ENCODE measurements at places on chromosomes 3 and 15.

DNA sequence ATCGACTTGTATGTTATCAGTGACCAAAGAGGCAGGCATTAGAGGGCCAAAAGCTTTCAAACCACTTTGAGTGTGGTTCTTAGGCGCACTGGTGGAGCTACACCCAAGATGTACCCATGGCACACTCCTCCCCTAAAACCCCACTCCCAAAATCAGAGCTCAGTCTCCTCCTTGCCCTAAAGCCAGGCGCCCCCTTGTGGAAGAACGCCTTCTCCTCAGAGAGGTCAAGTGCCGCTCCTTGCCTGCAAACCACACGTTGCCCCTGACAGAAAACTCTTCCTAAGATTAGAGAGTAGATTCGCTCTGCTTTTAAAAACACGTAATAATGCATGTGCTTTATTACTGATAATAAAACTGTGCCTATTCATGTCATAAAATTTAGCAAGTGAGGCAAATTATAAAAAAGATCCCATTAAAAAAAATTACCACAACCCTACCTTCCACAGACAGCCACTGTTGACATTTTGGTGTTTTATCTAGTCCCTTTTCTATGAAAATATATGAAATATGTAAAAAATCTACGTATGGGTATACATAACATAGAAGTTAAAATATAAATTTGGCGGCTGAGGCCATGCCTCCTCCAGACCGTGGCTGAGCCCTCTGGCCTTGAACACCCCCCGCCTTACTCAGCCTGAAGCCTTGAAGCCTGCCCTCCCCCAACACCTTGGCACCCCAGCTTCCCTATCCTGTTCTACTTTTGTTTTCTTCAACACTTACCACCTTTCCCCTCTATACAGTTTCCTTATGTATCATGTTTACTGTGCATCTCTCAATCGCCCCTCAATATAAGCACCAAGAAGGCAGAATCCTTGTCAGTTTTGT is 33.5 kb downstream of the BCL2L10 start:
- peak; percentile 73 for DNase-seq

- DNase-seq: no peak
Measured at GRCh38 chr3:171393032-171393744, 67.0 kb downstream of the TNIK start.

GRCh38 chr15:25727867-25728600 is 135.1 kb downstream of the ATP10A start:
- DNase-seq: no peak

DNA sequence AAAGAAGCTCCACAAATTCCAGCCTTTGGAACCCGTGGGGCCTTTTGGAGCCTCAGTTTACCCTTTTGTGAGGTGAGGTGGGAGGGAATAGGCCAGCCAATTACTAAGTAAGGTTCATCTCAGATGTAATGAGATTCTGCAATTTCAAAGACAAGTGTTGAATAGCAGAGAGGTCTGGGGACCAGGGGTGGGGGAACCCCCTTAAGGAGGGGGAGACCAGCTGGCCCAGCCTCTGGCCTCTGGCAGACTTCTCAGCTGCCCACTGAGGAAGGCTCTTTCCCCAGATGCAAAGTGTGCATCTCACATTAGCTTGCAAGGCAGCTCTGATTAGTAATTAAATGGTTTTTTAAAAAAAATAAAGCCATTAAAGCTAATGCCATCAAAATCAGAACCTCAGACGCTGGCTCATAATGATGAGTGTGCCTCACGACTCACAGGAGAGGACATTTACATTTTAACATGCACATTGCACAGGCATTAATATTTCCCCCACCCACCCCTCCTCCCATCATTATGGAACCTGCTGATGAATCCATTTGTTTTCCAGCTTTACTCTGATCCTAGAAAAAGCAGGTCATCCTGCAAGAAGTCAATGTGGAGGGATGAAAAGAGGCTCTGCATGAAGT is 176.7 kb upstream of the TLE3 start:
- DNase-seq: no peak

GRCh38 chr15:57031605-57032004 is 113.2 kb downstream of the TCF12 start:
- no peak for DNase-seq

DNA sequence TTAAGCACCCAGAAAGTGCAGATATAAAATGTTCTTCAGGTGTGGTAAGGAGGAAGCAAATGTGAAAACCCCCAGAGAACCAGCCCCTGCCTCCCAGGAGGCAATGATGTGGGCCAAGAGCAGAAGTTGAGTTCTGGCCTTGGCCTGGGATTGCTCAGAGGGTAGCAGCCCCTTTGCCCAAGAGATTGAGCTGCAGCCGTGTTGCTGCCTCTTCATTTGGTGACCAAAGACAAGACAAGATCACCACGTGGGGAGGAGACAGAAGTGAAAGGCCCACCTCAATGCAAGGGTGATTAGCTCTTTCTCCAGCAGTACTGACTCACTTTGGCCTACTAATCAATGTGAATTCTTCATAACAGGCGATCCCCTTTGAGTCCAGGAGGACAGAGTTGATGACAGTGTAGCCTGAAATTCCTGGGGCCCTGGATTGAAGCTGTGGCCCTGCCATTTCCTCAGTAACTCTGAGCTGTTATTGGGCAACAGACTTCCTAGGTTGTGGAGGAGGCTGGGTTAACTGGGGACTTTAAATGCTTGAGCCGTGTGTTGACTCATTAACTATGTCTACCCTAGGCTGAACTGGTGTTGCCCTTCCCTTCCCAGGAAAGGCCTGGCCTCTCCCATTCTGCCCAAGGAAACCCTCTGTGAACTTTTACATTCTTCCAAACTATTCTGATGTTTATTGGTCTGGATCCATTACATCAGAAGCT is 86.5 kb downstream of the ST6GAL1 start:
- no peak for DNase-seq

DNA sequence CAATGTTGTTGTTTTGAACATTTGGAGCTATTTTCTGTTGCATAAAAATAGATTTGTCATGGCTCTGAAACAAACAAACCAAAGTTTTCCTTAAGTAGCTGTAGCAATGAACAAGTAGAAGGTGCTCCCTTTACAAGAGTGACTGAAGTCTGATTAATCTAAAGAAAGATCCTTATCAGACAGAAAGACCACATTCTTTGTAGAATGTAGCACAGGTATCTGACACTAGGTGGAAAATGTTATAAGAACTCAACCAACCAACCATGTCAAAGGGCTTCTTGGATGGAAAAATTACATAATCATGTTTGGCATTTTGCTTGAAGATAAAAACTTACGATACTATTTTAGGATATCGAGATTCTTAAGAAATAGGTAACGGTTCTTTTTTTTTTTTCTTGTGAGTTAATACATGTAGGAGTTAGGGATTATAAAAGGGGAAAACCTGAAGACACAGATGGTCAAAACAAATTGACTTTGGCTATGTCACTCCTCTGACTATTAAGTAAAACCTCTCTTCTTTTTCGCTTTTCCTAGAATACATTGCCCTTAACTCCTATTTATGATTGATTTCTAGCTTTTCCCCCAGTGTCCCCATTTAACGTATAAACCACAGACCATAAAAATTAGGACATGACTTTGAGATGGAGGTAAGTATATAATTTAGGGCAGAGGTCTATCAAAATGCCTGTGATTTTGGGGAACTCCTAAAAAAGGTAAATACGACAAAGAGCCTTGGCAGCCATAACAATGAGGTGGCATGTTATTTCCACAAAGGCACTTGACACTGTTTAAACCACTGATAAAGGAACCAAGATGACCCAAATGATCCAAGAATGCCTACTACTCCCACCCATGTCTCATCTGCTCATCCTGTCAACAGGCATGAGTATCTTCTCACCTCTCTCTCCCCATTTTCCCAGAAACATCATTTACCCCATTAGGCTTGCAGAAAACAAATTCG is 72.0 kb downstream of the CCR4 start:
- DNase-seq: no peak

DNA sequence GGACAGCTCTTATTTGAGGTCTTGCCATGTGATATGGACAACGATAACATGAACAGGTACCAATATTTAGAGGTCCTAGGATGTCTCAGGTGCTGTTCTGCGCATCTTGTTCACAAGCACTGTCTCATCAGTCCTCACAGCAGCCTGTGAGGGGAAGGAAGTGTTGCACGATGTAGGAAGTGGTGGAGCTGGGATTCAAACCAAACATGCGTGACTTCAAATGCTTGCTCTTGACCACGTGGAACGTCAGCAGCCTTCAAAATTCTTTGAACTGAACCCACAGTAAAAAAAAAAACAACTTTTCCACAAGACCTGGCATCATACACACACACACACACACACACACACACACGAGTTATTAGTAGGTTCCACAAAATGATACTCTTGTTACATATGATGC is 153.4 kb upstream of the SMAD3 start:
- no peak for DNase-seq

DNA sequence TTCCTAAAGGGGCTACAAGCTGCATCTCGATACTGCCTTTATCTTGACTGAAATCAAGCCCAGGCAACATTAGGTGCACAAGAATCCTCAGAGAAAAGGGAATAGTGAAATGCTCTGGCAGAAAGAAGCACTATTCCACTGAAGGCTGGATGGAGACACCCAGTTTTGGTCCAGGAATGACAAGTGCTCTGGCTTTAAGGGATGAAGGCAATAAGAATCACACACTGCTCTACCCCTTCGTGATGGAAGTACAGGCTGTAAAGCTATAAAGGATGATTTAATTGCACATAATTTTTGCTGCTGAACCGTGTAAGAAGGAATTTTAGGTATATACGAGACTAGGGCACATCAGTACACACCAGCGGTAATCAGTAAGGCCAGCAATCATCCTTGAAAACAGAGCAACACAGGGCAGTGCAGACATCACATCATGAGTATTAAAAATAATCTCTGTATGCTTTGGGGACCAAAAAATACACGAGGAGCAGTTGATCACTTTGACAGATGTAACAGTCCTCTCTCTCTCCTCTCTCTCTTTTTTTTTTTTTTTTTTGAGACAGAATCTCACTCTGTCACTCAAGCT is 414.6 kb upstream of the TBL1XR1 start:
- no peak for DNase-seq

DNA sequence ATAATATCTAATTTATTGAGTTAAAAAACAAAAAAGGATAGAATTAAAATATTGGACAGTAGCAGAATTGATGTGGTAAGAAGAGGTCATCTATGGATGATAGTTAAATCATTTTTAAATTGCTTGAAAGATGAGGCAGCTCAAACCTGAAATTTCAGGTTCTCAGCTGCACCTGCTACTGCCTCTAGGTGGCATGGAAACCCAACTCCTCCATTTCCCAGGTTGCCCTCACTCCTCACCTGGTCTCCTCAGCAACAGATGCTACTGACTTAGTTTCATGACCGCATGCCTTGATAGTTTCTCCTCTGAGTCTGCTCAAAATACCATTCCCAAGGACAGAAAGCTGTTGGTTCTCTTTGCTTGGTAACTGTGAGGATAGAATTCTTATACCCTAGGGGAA is 148.1 kb downstream of the ABHD5 start:
- no peak for DNase-seq

DNA sequence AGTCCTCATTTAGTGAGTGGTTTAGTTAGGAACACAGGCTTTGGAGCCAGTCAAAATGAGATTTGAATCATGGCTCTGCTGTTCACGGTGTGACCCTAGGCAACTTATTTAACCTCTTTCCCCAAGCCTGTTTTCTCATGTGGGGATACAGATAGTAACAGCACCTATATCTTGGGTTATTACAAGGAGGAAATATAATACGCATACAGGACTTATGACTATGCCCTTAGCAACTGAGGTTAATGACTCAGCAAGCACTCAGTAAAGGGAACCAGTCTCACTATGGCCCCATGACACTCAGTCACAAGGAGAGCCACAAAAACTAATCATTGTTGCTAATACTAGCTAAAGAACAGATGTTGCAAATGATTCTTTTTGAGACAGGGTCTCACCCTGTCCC is 45.9 kb downstream of the SUMF1 start:
- DNase-seq: no peak

DNA sequence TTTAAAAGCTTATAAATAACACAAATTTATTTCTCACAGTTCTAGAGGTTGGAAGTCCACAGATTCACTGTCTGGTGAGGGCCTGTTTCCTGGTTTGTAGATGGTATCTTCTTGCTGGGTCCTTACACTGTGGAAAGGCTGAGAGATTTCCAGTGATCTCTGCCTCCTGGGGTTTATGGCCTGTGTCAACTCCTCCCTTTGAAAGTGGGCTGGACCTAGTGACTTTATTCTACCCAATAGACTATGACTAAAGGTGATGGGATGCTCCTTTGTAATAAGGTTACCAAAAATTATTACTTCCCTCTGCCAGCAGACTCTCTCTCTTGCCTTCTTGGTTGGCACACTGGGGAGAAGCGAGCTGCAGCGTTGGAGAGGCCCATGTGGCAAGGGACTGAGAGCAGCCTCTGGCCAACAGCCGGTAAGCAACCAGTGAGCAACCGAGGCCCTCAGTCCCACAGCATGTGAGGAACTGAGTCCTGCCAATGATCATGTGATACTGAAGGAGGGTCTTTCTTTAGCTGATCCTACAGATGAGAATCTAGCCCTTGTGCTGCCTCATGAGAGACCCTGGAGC is 14.0 kb upstream of the COPG1 start:
- no peak for DNase-seq

DNA sequence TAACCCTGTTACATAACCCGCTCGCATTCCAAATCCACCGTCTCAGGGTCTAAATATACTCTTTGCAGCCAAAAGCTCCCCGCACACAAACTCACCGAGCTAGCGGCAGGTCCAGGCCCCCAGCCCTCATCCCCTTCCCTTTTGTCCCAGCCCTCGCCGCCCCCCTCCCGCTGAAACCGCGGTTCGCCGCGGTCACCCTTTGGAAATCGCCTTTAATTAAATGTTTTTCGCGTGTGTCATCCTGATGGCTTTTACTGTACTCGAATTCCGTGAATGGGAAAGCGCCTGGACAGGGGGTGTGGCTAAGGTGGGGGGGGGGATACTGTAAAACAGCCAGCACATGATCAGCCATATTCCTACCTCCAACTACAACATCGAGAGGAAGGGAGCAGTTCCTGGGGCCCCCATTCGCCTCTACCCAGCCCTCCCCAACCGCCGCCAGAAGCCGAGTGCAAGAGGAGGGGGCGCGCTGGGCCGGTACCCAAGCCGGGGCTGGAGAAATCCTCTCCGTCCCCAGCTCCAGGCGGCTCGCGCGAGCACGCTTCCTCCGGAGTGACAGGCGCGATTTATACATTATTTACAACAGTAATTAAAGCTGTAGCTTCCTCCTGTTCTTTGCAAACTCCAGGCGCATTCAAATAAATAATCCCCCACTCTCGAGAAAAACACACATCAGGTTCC is 1.7 kb downstream of the RORA start:
- no peak for DNase-seq

- DNase-seq: no peak
Measured at GRCh38 chr3:197709135-197709534, 27.6 kb downstream of the RUBCN start.

DNA sequence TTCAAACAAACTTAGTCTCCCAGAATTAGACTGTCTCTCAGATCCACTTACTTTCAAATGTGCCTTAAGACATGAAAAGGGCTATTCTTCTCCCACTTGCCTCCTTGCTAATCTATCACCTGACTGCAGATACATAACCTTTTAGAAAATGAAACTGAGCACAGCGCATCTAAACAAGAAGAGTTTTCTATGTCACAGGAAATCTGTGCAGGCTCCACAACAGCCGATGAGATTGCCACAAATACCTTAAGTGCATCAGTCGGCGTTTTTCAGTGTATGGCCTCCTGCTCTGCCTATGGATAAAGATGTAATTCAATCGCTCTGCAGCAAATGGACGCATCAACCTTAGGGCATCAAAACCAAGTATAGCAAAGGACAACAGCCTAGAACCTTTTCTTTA is 544.2 kb downstream of the FOXP1 start:
- DNase-seq: no peak

Measured in activated T-cell treated with anti-CD3 and anti-CD28 coated beads for 48 hours (primary cell).